Activated CD4-positive, alpha-beta T cell treated with anti-CD3 and anti-CD28 coated beads, Interleukin-2, amount 50 U/mL, for 1 hour (primary cell): ENCODE measurements at places on chromosomes 4 and X.

DNA sequence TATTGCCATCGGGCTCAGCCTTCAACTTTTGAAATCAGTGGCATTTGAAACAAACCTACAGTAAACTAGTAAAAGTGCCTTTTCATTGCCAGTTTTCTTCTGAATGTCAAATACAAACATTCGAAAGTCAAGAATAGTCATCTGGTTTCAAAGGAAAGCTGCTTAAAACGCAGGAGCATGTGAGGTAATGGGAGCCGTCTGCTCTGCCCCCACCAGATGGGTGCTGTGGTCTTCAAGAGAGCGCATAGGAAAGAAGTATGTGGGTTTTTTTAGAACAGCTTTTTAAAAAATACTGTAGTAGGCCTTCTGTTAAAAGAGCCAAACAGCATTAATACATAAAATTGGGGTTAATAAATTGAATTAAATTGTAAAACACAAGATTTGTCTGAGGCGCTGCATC lies 88.6 kb downstream of the STOX2 start:
- DNase-seq = no peak

- DNase-seq = no peak
These were observed 47.3 kb upstream of the KCNE5 start for GRCh38 chrX:109672239-109672638.

DNA sequence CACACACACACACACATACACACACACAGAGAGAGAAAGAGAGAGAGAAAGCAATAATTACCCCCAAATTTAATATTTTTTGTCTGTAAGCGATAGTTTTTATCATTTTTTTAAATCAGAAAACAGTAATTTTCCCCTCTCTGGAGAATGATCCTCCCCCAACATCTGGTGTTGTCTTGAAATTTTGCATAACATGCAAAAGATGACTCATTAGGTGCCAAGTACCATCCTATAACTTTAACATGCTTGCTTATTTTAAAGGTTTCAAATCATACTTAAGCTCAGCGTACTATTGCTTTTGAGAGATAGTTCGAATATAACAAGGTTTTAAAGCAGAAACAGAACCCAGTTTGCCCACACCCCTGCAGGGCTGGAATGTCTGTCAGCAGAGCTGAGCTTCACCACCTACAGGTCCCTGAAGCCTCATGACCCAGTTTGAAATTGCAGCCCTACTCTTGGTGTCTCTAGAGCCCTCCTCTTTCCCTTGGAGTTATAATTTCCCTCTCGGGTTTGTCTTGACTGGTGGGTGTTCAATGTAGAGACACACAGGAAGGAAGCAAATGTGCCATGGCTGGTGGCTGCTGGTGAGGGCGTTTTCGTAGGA lies 175.0 kb upstream of the HS3ST1 start:
- no peak for DNase-seq

DNA sequence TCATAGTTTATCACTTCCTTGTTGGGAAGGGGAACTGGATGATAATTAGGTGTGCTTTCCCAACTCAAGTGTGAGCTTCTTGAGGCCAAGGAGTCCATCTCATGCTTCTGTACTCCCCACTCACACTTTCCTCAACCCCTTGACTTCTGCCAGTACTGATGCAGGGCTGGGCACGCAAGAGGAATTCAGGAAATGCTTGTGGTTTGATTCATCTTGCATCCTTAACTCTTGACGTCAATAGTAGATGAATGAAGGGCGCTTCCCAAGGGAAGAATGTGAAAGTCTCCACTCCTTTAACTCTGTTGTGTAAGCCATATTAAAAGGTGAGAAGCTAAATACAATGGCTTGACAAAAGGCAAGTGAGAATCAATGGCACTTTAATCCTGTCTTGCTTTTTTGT lies 101.8 kb downstream of the AGTR2 start:
- no peak for DNase-seq

- DNase-seq = no peak
These were observed 278.2 kb upstream of the CXXC4 start for GRCh38 chr4:104772849-104773248.

DNA sequence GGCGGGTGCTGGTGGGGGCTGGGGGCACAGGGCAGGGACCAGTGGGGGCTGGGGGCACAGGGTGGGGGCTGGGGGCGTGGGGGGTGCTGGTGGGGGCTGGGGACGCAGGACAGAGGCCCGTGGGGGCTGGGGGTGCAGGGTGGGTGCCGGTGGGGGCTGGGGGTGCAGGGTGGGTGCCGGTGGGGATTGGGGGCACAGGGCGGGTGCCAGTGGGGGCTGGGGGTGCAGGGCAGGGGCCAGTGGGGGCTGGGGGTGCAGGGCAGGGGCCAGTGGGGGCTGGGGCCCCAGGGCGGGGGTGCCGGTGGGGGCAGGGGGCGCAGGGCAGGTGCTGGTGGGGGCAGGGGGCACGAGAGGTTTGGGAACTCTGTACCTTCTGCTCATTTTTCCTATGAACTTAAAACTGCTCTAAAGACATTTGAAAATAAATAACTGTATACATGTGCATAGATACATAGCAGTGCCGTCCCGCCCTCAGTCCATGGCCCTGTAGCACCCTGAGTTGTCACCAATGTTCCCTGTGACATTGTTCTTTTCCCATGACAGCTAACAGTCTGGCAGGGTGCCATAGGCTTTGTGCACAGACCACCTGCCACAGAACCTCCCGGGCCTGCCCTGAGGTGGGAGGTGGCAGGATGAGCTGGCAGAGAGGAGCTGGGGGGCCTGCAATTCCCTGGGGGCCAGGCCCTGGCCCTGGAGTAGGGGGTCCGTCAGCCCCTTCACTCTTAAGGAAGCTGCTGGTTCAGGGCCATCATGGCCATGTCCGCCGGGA lies 35.6 kb upstream of the ADRA2C start:
- DNase-seq = no peak

DNA sequence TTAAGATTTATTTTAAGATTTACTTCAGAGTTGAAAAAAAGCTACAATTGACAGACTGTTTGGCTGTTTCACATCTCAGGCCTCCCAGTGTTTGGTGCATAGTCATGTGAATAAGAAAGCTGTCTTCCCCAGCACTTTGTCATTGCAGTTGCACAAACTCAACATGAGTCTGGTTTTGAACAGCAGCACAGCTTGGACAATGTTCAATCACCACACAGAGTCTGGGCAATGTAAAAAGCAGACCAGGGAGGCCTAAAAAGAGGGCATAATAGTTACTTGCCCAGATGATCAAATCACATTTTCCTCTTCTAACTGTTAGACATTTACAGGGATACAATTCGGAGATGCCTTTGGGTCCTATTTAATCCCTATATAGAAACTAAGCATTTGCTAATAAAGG lies 1055.0 kb downstream of the RPA4 start:
- no peak for DNase-seq

- DNase-seq = no peak
These were observed 313.2 kb downstream of the PTTG2 start for GRCh38 chr4:38273407-38273806.

DNA sequence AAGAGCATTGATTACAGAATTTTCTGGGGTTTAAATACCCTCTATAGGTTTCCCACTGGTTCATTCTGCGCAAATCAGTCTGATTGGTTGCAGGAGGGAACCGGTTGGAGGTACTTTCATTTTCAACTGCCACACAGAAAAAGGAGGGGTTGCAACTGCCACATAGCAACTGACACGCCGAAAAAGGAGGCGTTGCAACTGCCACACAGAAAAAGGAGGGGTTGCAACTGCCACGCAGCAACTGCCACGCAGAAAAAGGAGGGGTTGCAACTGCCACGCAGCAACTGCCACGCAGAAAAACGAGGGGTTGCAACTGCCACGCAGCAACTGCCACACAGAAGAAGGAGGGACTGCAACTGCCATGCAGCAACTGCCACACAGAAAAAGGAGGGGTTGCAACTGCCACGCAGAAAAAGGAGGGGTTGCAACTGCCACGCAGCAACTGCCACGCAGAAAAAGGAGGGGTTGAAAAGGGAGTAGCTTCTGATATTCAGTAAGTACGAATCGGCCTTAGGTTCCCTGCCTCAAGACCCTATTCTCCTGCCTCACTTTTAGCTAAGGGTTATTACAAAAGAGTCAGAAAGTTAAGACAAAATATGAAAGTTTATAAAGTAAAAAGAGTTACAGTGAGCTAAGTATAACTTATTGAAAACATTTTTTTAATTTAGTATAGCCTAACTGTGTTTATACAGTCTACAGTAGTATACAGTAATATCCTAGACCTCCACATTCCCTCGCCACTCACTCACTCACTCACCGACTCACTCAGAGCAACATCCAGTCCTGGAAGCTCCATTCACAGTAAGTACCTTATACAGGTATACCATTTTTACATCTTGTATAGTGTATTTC lies 431.8 kb downstream of the KCTD8 start:
- DNase-seq = no peak

- no peak for DNase-seq
These were observed 172.8 kb downstream of the TEX13C start for GRCh38 chrX:125492439-125492838.

DNA sequence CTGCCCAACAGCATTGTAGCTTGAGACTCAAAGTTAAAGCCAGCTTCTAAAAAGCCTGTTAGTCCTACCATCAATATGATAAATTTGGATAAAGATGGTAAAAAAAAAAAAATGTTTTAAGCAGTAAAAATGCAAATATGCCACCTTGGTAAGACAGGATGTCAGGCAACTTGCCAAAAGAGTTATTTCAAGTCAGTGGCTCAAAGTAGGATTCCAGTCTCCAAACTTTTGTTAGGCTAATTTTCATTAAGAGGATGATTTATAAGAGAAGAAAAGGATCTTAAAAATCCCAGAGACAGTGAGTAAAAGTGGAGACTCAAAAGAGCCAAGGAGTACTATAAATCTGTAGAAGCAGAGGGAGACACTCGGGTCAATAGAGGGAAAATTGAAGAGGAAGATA lies 47.5 kb downstream of the GASK1B start:
- no peak for DNase-seq

DNA sequence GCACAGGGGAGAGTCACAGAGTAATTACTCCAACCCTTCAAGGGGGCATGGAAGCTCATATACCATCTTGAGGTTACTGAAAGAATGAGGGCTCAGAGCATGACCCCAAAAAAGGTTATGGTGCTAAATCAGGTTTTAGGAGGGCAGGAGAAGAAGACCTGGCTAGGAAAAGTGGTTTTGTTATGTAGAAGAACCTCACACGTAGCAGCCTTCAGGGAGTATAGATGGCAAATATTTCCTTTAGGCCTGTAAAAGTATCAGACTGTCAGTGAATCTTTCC lies 102.0 kb upstream of the PDE5A start:
- no peak for DNase-seq

GRCh38 chrX:123291623-123292022 lies 107.5 kb downstream of the GRIA3 start:
- no peak for DNase-seq

GRCh38 chr4:139901531-139902320 lies 236.1 kb downstream of the MGST2 start:
- DNase-seq = no peak

DNA sequence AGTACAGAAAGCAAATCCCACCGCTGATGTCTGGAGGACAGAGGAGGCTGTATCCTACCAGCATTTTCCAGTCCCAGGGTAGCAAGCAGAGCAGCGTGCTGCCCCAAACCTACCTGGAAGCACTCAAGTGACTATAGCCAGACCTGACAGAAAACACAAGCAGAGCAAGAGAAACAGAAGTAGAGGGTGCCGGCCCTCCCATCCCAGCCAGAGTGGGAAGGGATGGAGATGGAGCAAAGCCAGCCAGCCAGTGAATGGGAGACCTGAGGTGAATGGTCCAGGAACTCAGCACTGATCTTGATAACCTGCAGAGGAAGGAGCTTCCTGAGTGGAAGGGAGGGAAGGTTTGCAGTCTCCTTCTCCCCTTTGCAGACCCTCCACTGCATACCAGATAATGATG lies 185.2 kb downstream of the MAML3 start:
- DNase-seq = no peak

DNA sequence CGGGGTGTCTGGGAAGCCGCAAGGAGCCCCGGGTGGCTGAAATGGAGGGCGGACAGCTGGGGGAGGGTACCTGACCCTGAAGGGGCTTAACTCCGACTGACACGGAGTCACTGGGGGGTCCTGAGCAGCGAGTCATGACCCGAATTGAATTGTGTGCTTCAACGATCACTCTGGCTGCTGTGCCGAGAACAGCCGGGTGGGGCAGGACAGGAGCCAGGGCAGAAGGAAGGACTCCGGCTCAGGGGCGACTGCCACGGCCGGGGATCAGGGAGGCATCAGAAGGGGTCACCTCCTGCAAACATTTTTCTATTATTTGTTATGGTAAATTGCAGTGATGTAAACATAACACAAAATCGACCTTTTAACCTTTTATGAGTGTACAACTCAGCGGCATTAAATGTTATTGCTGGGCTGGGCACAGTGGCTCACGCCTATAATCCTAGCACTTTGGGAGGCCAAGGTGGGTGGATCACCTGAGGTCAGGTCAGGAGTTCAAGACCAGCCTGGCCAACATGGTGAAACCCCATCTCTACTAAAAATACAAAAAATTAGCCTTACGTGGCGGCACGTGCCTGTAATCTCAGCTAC lies 21.6 kb downstream of the ZFYVE28 start:
- DNase-seq = no peak

DNA sequence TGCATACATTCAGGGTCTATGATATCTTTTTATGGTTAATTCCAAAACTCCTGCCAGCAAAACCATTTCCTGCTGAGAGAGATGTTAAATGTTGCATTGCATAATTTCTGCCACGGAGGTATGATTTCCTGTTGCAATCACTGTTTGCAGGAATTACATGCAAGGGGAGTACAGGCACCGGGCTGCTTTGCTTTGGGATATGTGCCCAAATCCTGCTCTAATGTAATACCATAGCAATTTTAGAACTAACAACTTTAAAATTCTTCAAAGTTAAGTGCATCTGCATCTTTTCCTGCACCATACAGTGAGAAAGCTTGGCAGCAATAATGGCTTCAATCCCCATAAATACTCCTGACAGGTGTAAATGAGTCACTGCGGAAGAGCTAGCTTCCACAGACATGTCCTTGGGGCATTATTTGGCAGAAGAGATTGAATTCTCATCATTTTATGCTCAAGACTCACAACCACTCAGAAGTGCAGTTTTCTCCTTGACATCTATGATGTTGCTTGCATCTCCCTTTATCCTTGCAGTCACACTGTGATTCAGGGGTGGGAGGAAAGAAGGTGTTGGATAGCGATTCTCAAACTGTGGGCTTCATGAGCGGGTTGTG lies 29.6 kb downstream of the TRIM2 start:
- no peak for DNase-seq

DNA sequence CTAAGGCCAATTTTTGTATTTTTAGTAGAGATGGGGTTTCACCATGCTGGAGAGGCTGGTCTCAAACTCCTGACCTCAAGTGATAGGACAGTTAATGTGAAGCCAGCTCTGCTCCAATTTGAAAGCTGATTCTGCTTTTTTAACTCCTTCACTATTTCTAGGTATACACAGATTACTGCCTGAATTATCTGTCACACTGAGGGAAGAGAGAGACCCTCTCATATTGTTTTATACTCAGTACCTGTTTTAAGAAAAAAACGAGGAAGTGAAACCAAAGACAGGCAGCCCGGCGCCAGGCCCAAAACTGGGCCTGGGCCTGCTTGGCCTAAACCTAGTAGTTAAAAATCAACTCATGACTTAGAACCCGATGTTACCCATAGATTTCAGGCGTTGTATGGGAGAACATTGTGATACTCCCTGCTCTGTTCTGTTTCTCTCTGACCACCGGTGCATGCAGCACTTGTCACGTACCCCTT lies 1601.5 kb upstream of the PCDH10 start:
- no peak for DNase-seq
